ENCODE measurements at places on chromosomes 1 and 21. TPM values are rescaled to one million over a fixed set of nuclear protein-coding genes. Genes with fewer than 3 reads are reported as not detected.

DNA sequence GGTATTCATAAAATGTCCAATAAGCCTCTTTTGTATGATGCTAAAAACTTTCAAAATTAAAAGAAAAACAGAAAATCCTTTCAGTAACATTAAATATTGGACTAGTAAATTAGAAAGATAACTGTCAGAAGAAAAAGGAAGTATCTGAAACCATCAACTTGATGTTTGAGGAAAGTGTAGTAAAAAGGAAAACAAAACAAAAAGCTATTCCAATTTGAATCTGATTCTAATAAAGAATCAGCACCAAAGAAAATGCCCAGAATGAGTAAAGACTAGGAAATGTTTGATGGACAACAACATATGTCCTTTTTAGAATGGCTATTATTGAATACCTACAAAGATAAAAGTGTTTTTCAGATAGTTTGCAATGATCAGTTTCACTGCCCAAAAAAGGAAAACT lies 79.9 kb upstream of the RBM34 start:
- no peak for DNase-seq

- peak; percentile 33 for DNase-seq
Observed at GRCh38 chr21:25862596-25862995, 127.8 kb downstream of the GABPA start.

BRWD1 gene
- total RNA-seq: 27.9 TPM

DNA sequence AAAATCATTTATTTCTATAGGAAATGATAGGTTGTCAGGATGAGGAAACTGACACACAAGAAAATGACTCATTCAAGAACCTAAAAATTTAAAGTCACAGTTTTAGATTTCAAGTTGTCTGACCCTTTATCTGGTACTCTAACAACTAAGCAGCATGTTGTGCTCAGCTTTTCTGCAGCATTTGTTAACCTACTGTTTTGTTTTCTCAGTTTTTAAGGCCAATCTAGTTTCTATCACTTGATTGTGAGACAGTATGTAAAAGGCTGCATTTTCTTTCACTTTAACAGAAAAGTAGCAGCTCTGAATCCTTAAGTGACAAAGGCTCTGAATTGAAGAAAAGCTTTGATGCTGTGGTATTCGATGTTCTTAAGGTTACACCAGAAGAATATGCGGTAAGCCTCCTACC lies 59.1 kb downstream of the RALGPS2 start:
- no peak for DNase-seq

GRCh38 chr21:32705139-32705538 lies 22.7 kb downstream of the SYNJ1 start:
- DNase-seq: no peak
